ENCODE measurements at places on chromosomes 7 and 10.

DNA sequence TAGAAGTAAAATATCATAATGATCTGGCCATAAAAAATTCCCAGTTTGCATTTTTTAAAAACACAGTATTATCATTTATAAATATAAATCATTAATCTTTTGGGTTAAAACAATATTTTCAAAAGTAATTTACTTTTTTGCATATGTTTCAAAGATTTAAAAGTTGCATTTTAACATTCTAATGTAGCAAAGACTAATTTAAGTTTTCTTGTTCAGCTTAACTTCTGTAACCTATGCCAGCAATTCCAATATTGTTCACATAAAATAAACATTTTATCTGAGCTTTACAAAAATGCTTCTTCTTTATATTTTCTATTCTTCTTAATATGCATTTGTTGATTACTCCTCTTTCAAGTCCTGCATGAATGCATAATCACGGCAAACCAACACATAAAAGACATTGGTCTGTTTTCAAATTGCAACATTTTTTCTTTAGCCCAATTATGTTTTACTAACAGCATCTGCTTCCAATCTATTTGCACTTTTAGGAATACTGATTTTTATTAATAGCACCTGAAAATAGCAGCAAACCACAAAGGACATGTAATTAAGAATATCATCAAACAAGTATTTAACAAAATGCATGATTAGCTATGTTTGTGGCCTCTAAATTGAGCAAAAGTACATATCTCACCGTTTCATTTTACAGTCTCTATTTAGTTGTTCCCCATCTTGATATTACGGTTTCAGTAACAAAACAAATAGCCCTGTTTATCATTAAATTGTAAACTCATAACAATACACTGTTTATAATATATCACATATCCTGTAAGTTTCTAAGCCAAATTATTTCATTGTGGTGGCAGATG is 286.9 kb upstream of the NFE2L3 start:
- DNase-seq, result no peak

- no peak for DNase-seq
Observed at GRCh38 chr10:56585447-56586171, 224.6 kb upstream of the ZWINT start.

DNA sequence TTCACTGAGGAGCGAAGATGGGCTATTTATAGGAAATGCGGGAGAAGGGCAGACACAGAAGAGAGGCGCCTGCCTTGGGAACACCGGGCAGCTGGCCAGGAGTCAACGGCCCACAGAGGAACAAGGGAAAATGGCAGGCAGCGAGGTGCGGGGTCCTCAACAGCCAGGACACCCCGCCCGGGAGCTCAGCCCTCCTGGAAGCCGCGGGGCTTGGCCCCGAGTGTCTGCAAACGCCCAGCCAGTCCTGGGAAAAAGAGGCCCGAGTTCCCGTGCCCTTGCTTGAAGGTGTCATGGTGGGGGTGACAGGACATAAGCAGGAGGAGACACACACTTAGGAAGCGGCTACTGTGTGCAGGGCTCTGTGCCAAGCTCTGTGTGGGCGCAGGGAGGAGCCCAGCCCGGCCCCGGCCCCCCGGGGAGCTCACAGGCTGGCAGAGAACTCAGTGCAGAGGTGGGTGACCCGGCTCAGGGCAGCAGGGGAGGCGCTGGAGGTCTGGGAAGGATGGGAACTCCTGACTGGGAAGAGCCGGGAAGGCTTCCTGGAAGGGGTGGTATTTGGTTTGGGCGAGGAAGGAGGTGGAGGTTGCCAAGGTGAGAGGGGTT is 79.9 kb downstream of the ELFN1 start:
- no peak for DNase-seq

GRCh38 chr10:118035354-118036005 is 11.3 kb downstream of the RAB11FIP2 start:
- no peak for DNase-seq

- DNase-seq, result no peak
Observed at GRCh38 chr10:32964270-32964669, 6.2 kb upstream of the ITGB1 start.

DNA sequence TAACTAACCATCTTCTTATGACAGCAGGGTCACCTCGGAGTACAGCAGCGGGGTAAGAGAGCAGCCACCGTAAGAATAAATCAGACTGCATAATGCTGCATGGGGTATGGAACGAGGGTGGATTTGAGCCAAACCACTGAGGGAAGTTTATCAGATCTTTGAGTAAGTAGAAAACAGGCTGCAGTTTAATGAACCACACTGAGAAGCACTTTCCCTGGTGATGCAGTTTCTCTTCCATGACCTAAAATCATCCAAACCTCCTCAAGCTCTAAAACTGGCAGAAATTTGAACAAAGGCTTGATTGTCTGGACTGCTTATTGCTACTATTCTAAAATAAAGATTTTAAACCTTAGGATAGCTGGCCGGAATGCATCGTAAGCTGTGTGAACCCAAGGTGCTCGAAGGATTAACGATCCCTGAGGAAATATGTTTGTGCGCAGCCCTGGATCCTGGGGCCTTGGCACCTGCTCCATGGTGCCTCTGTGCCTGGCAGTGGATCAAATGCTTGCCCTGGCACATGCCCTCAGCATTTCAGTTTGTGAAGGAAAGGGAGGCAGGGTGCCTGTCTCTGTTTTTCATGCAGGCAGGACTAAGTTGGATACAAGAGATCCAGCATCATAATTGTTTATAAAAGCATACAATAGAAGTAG is 322.7 kb downstream of the LHFPL3 start:
- no peak for DNase-seq

DNA sequence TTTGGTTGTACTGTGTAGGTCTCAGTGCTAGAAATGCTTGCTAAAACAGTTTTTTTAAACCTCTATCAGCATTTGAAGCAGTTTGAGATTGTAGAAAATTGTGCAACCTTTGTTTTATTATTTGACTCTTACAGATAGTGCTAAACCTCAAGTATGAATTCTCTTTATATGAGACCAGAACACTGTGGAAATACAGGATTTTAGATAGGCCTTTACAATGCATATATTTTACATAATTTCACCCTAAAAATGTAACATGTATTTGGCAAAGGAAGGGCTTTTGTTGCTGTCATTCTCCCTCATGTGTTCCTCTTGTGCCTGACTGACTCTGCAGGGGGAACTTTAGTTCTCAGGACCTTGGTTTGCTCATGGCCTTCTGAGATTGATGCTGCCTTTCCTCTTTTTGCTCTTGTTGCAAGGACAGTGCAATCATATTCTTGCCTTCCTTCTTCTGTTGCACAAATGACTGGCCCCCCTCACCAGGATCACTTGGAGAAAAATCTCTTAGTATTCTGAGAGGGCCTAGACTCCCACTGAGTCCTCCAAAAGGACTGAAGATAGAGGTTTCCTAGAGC is 188.7 kb downstream of the PPP1R9A start:
- no peak for DNase-seq

- no peak for DNase-seq
Observed at GRCh38 chr10:124003481-124003870, 89.9 kb downstream of the CHST15 start.

- DNase-seq, result no peak
Observed at GRCh38 chr7:78601728-78602127, 803.2 kb downstream of the PHTF2 start.

DNA sequence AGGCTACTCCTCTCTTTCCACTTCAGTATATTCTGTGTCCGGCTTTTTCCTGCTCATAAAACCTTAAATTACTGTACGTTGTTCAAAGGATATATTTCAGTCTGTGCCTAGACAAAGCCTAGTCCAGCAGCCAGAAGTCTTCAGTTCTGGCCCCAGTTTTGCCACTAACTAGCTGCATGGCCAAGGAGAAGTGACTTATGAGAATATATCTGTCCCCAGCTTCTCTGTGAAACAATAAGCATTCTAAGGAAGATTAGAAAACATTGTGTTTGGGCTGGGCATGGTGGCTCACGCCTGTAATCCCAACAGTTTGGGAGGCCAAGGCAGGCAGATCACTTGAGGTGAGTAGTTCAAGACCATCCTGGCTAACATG is 105.0 kb upstream of the HDAC9 start:
- no peak for DNase-seq

- peak; percentile 34 for DNase-seq
Observed at GRCh38 chr10:131896403-131896802, 4.4 kb upstream of the PPP2R2D start.

GRCh38 chr7:17677408-17677807 is 262.9 kb downstream of the SNX13 start:
- DNase-seq, result no peak

DNA sequence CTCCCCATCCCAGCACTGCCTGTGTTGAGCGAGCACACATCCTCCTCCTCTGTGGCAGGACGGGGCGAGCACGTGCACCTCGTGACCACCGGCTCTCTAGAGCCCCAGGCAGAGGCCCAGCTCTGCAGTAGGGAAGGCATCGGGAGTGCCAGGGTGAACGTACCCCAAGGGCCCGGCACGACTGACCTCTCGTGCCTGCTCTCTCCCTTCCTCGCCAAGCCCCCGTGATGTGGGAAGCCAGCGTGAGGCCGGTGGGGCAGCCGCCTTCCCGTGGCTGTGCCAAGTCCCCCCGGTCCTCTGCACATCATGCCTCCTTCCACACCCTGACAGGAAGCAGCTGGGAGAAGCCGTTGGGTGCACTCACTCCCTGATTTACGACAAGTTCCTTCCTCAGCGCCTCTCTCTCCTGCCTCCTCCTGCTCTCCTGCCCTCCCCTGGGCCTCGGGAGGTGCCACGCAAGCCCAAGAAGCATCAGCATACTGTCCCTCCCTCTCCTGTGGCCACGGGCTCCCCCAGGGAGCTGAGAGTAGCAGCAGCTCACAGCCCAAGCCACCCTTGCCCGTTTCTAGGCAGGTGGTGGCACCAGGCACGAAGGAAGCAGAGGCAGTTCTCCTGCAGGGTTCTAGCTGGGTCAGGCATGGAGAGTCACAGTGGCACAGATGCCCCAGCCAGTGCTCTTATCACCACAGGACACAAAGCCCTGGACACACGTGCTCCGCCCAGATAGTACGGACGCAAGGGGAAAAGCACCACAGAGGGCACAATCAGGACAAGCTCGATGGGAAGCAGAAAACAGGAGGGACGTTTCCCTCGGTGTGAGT is 47.0 kb downstream of the AMZ1 start:
- DNase-seq, result no peak

DNA sequence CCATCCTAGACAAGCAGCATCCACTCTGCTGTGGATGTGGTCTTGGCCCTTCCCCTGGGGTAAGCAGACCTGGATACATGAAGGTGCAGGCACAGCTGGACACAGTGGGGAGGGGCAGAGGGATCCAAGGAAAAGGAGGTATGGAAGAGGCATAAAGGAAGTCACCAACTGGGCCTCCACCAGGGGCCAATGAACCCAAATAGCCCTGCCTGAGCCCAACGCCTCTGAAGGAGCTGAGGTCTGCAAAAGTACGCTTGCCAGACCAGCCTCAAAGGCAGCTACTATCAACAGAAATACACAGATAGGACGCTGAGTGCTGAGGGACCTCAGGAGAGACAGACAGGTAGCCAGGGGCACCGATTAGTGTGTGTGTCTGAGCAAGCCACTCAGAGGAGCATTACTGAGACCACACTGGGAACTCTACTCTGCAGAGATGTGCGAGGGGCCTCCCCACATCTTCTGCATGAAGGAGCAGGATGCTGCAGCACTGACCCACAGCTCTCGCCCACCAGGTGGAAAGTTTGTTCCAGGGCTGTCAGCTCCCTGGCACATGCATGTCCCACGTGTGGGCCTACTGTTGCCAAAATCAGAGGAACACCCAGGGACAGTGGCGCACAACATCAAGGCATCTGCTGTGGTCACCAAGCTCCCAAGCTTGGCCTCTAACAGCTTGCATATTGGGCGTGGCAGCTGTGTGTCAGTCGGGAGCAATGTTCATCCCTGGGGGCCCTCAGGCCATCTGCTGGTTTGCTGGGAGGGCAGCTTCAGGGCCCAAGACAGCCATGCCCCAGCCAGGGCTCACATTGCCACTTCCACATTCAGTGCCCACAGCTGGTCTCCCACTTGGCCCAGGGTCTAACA is 40.0 kb downstream of the MKI67 start:
- DNase-seq, result no peak

DNA sequence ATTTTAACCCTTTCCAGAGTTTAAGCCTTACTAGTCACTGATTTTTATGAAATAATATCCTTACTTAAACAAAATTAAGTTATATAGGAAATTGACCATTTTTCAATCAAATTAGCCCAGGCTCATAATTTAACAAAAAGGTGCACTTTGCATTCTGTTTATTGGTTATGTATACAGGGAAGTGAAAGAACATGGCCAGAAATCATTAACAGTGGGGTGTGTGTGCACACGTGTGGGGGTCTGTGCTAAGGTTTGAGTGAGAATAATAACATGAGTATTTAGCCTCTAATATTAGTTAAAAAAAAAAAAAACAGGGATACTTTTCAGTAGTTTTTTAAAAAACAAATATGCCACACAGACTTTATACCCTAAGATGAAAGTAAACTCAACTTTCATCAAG is 510.5 kb upstream of the PFKP start:
- DNase-seq, result no peak

GRCh38 chr7:77806425-77806824 is 7.9 kb downstream of the PHTF2 start:
- DNase-seq, result no peak

GRCh38 chr10:117500456-117500855 is 42.1 kb upstream of the EMX2 start:
- DNase-seq, result no peak

GRCh38 chr10:119945805-119946204 is 53.3 kb downstream of the SEC23IP start:
- no peak for DNase-seq

DNA sequence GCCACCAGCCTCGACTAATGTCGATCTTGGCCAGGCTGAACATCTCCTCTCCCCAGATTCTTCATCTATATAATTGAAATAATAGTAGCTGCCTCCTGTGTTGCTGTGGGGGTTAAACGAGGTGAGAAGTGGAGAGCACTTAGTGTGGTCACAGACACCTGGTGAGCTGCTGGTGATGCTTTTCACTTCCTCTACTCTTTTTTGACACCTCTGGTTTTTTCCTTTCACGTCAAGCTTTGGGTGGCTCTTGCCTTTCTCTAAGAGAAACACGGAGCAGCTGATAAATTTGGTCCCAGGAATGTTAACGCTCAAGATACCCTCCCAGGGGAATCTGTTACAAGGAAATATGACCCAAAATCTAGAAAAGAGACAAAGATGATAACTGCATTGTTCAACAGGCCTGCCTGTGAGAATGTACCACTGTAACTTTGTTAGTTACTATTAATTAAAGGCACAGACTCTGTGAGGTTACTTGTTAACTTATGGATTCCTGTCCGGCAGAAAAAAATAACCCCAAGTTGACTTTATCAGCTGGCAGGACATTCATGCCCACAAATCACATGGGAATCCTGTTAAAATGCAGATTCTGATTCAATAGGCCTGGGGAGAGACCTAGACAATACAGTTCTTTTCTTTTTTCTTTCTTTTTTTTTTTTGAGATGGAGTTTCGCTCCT is 9.5 kb upstream of the NPFFR1 start:
- no peak for DNase-seq

GRCh38 chr10:102435529-102436233 is 3.3 kb upstream of the CUEDC2 start:
- DNase-seq, result peak; percentile 34

DNA sequence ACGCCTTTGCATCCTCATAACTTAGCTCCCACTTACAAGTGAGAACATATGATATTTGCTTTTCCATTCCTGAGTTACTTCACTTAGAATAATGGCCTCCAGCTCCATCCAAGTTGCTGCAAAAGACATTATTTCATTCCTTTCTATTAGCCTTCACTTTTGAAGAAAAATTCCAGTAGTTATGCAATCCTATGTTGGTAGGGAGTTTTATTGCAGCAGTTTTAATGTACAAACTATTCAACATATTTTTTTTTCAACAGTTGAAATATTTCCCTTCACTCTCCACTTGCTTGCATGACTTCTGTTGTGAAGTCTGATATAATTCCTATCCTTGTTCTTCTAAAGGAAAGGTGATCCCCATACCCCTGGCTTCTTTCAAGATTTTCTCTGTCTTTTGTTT is 27.3 kb upstream of the ARHGAP22 start:
- no peak for DNase-seq

- DNase-seq, result peak; percentile 79
Observed at GRCh38 chr7:76047811-76048667, at the start of the genes MDH2 and STYXL1. Gene MDH2, plus strand, starts transcription at chr7:76048106. Its CDS starts 55 bp downstream, at chr7:76048161. Gene STYXL1, minus strand, starts transcription at chr7:76048000. Its CDS starts 17,477 bp downstream, at chr7:76030523.
